ENCODE measurements at places on chromosomes 3 and 15.
A peak's percentile ranks its signal among the peaks of the same experiment; 100 is the strongest.

DNA sequence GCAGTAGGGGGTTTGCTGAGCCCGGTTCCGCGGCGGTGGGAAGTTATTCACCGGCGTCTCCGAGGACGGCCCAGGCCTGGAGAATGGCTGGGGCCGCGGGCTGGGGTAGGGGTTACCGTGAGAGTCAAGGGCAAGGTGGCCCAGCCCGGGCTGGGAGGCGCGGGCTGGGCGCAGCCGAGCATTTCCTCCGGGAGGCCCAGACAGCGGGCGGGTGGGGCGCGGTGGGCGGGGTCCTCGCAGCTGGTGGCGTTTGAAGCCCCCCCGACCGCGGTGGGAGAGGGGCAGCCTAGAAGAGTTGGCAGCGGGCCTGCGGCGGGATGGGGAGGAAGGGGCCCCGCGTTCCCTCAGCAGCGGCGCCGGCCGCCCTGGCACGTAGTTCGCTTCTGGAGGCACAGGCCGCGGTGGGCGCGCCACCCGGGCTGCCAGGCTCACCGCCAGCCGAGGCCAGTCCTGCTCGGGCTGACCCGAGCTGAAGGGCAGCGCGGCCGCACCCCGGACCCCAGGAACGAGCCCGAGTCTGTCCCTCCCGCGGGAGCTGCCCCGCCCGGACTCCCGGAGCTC is 960 bp upstream of the KLF13 start:
- no peak for DNase-seq

- no peak for DNase-seq
Measured at GRCh38 chr3:45209526-45209925, 16.6 kb downstream of the TMEM158 start.

DNA sequence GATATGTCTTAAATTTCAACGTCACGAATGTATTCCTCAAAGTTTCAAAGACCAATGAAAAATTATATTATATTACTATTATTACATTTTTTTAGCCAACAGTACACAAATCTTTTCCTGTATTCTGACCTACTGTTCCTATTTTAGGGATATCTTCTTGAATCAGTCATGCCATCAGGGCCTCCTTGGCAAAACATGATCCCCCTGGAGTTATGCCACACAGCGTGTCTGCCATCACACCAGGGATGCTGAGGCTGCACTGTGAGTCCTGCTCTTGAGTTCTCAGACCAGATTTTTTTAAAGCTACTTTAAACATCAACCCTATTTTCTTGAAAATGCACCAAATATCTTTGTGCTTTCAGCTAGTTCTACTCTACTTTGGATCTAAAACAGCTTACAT is 425.9 kb upstream of the ZNF385D start:
- DNase-seq: no peak

GRCh38 chr3:71131375-71132314 is 451.9 kb downstream of the FOXP1 start:
- no peak for DNase-seq

DNA sequence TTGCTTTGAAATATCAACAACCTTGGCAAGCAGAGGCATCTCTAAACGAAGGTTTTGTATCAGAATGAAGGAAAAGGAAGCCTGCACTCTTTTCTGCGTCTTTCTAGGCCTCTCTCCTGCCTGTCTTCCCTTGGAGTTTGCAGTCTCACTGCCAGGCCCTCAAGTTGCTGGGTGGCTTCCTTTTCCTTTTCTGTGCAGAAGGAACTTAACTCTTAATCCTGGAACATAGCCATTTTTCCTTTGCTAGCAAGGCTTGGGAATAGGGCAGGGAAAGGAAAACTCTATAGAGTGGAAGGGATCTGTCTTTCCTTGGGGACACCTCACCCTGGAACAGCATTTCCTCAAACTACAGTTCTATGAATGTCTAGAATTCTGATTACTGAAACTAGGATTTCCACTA is 32.8 kb downstream of the TLNRD1 start:
- no peak for DNase-seq

DNA sequence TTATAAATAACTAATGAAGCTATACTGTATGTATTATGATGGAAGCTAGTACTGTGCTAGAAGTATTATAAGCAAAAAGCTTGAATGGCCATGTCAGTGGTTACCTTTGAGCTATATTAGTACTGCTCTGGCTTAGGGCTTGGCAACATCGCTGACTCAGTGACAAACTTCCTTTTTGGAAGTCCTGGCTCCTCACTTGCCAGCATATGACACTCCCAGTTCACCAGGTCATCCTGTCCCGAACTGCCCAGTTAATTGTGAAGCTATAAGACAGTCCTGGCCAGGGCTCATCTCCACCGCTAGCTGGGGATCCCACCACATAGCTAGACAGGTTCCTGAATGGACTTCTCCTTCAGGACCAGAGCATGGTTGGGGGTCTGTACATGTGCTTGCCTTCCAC is 31.9 kb downstream of the RAB8B start:
- peak; percentile 21 for DNase-seq

DNA sequence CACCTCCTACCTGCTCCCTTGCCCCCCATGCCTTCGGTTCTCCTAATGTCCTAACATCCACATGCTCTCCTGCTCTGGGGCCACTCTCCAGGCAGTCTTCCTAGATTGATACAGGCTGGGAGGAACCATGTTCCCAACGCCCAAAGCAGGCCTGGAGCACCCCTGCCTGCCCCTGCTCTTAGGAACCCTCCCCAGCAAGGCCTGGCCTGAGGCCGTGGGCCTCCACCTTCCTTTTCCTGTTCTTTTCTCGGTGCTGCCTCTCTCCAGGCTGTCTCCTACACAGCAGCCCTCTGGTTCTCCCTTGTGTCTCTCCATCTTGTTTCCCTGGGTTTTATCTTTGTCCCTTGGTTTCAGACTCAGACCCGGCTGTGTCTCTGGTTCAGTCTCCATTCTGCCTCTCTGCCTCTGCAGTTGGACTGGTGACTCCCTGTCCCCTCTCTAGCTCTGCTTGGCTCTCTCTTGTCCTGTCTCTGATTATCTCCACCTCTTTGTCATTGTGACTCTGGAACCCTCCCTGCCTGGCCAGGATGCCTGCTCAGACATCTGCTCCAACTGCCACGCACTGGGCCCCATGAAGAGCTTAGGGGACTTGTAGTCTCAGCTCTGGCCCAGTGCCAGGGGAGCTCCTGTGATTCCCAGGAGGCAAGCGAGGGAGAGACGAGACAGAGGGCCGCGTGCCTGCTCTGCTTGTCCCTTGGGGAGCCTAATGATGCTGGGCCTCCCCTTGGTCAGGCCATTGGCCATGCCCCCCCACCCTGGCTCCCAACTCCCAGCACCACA is 26.0 kb upstream of the RPL29 start:
- DNase-seq: no peak

DNA sequence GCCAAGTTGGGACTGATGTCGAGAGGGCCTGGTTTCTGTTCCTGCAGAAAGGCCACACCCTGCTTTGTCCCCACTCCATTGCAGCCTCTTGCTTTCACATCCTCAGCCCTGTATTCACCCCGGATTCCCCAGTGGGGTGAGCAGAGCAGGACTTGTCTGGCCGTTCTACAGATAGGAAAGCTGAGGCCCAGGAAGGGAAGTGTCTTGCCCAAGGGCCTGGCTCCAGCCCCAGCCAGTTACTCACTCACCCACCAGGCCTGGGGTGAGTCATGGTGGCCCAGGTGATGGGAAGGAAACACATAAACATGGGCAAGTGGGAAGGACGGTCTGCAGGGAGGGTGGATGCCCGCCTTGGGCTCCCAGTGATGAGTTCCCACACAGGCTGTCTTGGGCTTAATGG is 6.1 kb upstream of the DUSP7 start:
- peak; percentile 96 for DNase-seq

- no peak for DNase-seq
Measured at GRCh38 chr3:12756175-12756574, 2.9 kb downstream of the TMEM40 start.

DNA sequence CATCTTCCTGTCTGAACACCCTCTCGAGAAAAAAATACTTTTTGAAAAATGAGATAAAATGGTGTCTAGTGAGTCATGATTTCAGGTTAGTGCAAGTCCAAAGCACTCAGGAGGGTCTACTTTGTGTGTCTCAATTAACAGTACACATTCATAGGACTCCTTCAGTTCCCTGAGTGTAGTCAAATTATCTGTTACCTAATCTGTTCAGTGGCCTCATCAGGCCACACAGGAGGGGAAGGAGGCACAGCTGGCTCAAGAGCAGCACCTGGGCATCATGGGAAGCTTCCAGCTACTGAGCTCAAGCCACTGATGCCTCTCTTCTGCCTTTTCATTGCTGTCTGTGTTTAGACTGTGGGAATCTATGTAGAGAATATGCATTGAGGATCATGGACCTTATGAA is 341.4 kb upstream of the SGO1 start:
- no peak for DNase-seq

GRCh38 chr15:71545223-71545760 is 265.1 kb upstream of the NR2E3 start:
- no peak for DNase-seq

- DNase-seq: peak; percentile 2
Measured at GRCh38 chr3:24496529-24497482, 2.2 kb upstream of the THRB start.

DNA sequence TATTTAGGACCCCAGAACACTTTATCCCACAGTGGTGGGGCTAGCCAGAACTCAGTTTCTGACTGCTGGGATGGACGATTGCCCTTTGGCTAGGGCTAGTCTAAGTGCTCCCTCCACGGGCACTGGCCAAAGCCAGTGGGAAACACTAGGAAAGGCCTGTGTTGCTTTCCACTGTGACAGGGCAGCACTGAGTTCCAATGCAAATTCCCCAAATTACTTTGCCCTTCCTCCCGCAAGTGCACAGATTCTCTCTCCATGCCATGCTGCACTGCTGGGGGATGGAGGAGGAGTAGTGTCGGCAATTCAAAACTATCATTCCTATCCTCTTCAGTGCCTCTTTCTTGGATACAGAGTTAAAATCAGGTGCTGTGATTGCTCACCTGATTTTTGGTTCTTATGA is 100.0 kb downstream of the SH3GL3 start:
- no peak for DNase-seq

GRCh38 chr3:65706301-65706700 is 332.4 kb downstream of the MAGI1 start:
- DNase-seq: no peak

GRCh38 chr3:193630005-193630404 is 37.0 kb downstream of the OPA1 start:
- no peak for DNase-seq

GRCh38 chr15:85555875-85556617 is 175.6 kb downstream of the AKAP13 start:
- no peak for DNase-seq

DNA sequence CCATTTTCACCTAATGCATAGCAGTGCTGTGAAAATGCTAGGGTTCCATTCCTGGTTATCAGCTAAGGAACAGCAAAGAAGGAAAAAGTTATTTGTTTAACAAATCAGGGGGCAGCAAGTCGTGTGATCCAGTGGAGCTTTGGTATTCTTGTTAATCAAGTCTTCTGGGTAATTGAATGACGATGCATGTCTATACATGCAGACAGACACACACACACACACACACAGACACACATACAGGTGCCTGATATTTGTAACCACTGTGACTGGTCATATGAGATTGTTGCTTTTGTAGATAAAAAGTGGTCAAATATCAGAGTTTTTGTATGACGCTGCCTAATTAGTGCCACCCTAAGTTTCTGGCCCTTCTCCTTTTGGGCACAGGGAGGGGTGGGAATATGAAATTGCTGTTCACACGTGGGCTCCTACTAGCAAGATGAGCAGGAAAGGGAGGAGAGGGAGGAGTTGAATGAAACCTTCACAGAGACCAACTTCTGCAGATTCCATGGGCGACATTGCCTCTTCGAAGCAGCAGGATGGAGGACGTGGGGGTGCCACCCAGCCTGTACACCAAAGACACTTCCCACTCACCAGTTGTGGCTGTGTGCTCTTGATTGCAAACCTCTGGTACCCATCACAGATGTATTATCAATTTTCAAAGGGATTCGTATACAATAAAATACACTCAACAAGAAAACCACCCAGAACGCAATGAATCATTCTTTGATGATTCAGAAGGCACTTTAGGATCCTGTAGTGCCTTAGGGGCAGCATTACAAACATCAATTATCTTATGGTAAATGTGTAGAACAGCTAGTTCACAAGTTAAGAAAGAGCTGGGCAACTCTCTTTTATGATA is 281.9 kb upstream of the ICE2 start:
- DNase-seq: peak; percentile 58

GRCh38 chr15:77959432-77959879 is 118.1 kb downstream of the TBC1D2B start:
- DNase-seq: peak; percentile 37

DNA sequence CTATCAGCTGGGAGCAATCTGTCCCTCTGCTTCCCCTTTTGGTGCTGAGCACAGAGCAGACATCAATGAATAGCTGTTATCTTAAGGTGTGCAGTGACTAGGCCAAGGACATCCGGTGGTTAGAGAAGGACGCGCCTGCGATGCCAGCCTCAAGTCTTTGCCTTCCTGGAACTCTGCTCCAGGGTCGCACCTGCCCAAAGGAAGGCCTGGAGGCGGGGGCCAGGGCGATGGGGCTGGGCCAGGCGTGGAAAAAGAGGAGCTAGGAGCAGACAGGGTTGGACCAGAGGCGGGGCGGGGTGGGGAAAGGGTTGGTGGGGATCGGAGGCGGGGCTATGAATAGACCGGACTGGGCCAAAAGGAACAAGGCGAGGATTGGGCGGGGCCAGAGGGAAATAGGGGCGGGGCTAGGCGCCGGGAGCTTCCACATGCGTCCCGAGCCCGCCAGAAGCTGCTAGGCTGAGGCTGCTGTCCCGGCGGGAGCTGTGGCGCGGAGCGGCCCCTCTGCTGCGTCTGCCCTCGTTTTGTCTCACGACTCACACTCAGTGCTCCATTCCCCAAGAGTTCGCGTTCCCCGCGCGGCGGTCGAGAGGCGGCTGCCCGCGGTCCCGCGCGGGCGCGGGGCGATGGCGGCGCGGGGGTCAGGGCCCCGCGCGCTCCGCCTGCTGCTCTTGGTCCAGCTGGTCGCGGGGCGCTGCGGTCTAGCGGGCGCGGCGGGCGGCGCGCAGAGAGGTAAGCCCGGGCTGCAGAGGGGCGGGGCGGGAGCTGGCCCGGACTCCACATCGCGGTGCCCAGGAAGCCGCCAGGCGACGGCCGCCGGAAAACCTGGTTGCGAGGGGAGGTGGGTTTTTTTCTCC is at the start of gene CHRNA5:
CHRNA5 (plus strand) TSS at position 424 of the 854 bp plus-strand sequence; CDS start at position 624, 200 bp downstream.
- peak; percentile 76 for DNase-seq

GRCh38 chr15:100338971-100339444 is 2.8 kb downstream of the ADAMTS17 start:
- no peak for DNase-seq

GRCh38 chr3:12970684-12971083 is 102.5 kb downstream of the IQSEC1 start:
- DNase-seq: no peak

GRCh38 chr3:161700998-161701397 is 204.4 kb downstream of the OTOL1 start:
- DNase-seq: no peak

- DNase-seq: no peak
Measured at GRCh38 chr15:74250266-74250665, 14.1 kb downstream of the CCDC33 start.

DNA sequence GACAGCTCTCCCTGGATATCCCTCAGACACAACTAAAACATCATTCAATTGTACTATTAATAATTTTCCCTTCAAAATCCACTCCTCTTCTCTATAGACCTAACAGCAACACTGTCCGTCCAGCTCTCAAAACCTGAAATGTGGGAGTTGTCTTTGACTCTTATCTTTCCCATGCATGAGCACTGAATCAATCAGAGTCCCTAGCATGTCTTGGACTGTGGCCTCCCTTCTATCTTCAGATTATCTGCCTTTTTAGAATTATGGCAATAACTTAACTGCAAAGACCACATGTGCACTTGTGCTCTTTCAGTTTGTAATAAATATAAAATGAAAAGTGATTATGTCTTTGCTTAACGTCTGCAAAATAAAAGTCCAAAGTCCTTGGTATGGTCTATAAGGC is 107.0 kb downstream of the UBE3A start:
- DNase-seq: no peak

All from HFFc6 (cell line).